Naive B cell (primary cell): ENCODE measurements at places on chromosomes 1 and 21. TPM values are rescaled to one million over a fixed set of nuclear protein-coding genes. Genes with fewer than 3 reads are reported as not detected.

GRCh38 chr21:17758683-17759082, 60.5 kb downstream of the C21orf91 start:
- H3K36me3 ChIP-seq, result no peaks in the 10 kb centered on the region
- no peak for DNase-seq
- no peak overlapping the region for H3K4me3 ChIP-seq
- no peaks in the 10 kb centered on the region for H3K27me3 ChIP-seq

SYT2 gene
- polyA plus RNA-seq, result not detected

DNA sequence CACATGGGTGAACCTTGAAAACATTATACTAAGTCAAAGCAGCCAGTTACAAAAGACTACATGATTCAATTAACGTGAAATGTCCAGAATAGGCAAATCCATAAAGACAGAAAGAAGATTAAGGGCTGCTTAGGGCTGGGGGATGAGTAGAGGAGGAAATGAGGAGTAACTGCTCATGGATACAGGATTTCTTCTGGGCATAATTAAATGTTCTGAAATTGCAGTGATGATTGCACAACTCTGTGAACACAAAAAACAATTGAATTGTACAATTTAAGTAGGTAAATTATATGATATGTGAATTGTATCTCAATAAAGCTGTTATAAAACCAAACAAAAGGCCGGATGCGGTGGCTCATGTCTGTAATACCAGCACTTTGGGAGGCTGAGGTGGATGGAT, 52.2 kb downstream of the RERE start:
- H3K4me3 ChIP-seq, result no peak overlapping the region
- no peaks in the 10 kb centered on the region for H3K27me3 ChIP-seq
- H3K27ac ChIP-seq, result no peak overlapping the region
- no peak for DNase-seq
- peaks cover 42% of the 10 kb centered on the region for H3K4me1 ChIP-seq
- peaks cover 5% of the 10 kb centered on the region for H3K36me3 ChIP-seq

DNA sequence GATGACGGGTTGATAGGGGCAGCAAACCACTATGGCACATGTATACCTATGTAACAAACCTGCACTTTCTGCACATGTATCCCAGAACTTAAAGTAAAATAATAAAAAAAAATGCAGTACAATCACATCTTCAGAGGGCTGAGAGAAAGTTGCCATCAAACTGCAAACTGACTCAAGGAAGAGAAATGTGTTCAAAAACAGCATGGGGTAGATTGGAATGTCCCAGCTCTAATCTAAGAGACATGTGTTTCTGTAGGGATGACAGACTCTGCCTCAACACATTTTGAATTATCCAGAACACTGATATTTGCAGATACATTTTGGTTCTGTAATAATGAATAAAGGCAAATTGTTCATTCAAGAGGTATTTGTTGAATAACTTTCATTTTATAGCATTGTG, 171.2 kb upstream of the RUNX1 start:
- H3K27ac ChIP-seq, result no peak overlapping the region
- H3K4me3 ChIP-seq, result no peak overlapping the region
- no peaks in the 10 kb centered on the region for H3K36me3 ChIP-seq
- H3K27me3 ChIP-seq, result no peaks in the 10 kb centered on the region

DNA sequence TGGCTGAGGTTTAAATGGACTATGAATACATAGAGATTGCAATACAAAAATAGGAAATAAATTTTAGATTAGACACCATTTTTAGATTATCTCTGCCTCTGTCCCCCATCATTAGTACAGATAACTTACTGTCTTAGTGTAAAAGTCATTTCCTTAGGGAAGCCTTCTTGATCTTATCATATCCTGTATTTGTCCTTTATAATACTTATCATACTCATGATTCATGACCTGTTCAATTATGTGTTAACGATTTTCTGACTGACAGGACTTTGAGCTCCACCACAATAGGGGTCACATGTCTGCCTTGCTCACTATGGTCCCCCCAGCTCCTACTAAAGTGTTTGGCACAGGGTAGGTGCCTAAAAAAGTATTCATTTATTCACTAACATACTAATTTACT, 14.6 kb downstream of the TEX38 start:
- H3K36me3 ChIP-seq, result peaks cover 38% of the 10 kb centered on the region
- no peak overlapping the region for H3K4me3 ChIP-seq
- no peak for DNase-seq
- H3K27ac ChIP-seq, result peak overlapping the region; percentile 80
- H3K4me1 ChIP-seq, result peaks cover 4% of the 10 kb centered on the region

NR1I3 gene
- not detected for polyA plus RNA-seq

- H3K27ac ChIP-seq, result no peak overlapping the region
- DNase-seq, result no peak
- no peaks in the 10 kb centered on the region for H3K36me3 ChIP-seq
- peaks cover 10% of the 10 kb centered on the region for H3K27me3 ChIP-seq
- peaks cover 27% of the 10 kb centered on the region for H3K4me1 ChIP-seq
- no peak overlapping the region for H3K4me3 ChIP-seq
Observed at GRCh38 chr1:38153778-38154470, 107.3 kb upstream of the POU3F1 start.

CAPN9 gene
- not detected for polyA plus RNA-seq

ADGRL4 gene
- not detected for polyA plus RNA-seq

VHLL gene
- not detected for polyA plus RNA-seq

GUCA2A gene
- polyA plus RNA-seq, result not detected

- no peak overlapping the region for H3K4me3 ChIP-seq
- DNase-seq, result no peak
- no peaks in the 10 kb centered on the region for H3K27me3 ChIP-seq
Observed at GRCh38 chr1:79448426-79448825, 441.9 kb upstream of the ADGRL4 start.

DNA sequence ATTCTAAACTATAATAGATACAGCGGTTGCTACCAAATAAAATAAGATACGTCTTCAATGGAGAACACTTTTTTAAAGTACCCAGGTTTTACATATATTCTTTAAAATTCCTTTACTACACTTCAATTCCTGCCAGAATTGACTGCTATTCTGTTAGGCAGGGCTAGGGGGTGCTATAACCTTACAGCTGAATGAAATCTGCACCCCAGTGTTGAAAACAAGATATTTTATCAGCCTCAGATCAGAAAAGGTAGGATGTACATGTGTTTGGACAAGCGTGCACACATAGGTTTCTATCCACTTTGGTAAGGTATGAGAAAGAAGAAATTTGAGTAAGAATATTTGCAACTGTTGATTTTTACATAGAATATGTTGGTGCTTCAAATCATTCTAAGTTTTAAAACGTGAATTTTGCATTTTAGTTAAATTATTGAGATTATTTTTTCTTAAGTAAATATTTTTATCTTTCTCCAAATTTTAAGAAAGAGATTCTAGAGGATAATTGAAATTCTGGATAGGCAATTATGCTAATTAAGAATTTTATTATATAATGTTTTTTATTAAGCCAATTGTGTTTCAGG, 490.8 kb upstream of the ADGRL4 start:
- no peaks in the 10 kb centered on the region for H3K4me1 ChIP-seq
- no peaks in the 10 kb centered on the region for H3K36me3 ChIP-seq
- no peak overlapping the region for H3K4me3 ChIP-seq
- no peak overlapping the region for H3K27ac ChIP-seq
- no peaks in the 10 kb centered on the region for H3K27me3 ChIP-seq

DNA sequence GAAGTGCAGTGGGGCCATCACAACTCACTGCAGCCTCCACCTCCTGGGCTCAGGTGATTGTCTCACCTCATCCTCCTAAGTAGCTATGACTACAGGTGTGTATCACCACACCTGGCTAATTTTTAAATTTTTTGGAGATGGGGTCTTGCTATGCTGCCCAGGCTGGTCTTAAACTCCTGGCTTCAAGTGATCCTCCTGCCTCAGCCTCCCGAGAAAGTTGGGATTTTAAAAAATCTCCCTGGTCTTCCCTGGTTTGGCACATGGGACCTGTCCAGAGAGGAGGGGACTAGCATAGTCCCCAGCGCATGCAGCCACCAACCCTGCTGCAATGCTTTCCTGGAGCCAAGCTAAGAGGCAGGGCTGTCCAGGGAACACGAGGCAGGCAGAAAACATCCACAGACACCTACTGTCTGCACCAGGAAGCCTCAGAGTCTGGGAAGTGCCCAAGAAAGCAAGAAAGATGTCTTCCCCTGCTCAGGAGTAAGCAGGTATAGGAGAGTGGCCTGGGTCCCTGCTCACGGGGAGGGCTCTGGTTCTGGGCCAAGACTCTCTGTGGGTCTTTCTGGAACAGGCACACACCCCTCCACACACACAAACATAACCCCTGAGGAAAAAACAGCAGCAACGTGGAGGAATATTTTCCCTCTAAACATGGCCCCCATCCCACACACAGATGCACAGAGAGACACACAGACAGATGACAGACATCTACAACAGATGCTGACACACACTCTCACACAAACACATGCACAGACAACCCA, 30.8 kb downstream of the ECE1 start:
- H3K27me3 ChIP-seq, result no peaks in the 10 kb centered on the region
- no peak overlapping the region for H3K27ac ChIP-seq
- DNase-seq, result no peak
- H3K4me3 ChIP-seq, result no peak overlapping the region
- H3K4me1 ChIP-seq, result peaks cover 35% of the 10 kb centered on the region

DNA sequence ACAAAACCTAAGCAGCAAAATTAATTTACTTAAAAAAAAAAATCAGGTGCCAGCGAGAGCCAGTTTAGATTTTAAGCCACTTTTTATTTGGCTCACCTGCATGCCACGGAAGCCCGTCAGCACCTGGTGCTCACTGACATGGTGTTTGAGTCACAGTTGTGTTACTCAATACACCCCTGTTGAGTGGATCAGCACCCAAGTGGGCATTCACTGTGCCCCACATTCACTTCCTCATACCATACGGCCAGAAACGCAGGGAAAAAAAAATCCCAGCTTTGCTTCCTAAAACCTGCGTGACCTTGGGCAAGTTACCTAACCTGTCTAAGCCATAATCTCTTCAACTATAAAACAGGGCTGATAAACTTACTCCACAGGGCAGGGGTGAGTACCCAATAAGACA, 42.8 kb upstream of the SIM2 start:
- H3K4me1 ChIP-seq, result no peaks in the 10 kb centered on the region
- H3K27me3 ChIP-seq, result peaks cover 11% of the 10 kb centered on the region
- no peak overlapping the region for H3K27ac ChIP-seq
- H3K36me3 ChIP-seq, result no peaks in the 10 kb centered on the region
- no peak overlapping the region for H3K4me3 ChIP-seq
- DNase-seq, result no peak

- no peaks in the 10 kb centered on the region for H3K36me3 ChIP-seq
- peak overlapping the region; percentile 40 for H3K4me3 ChIP-seq
- DNase-seq, result no peak
- H3K4me1 ChIP-seq, result peaks cover 34% of the 10 kb centered on the region
Observed at GRCh38 chr1:25615172-25615541, 1.4 kb upstream of the MAN1C1 start.

DNA sequence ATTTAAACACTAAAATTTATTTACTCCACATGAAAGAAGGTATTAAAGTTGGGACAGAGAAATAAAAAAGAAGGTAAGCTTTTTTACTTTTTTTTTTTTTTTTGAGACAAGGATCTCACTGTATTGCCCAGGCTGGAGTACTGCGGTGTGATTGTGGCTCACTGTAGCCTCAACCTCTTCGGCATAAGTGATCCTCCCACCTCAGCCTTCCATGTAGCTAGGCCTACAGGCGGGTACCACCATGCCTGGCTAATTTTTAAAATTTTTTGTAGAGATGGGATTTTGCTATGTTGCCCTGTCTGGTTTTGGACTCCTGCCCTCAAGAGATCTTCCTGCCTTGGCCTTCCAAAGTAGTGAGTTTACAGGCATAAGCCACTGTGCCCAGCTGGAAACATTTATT, 106.6 kb downstream of the ITSN1 start:
- DNase-seq, result no peak
- H3K4me1 ChIP-seq, result no peaks in the 10 kb centered on the region
- H3K4me3 ChIP-seq, result no peak overlapping the region
- no peak overlapping the region for H3K27ac ChIP-seq
- peaks cover 8% of the 10 kb centered on the region for H3K36me3 ChIP-seq

DNA sequence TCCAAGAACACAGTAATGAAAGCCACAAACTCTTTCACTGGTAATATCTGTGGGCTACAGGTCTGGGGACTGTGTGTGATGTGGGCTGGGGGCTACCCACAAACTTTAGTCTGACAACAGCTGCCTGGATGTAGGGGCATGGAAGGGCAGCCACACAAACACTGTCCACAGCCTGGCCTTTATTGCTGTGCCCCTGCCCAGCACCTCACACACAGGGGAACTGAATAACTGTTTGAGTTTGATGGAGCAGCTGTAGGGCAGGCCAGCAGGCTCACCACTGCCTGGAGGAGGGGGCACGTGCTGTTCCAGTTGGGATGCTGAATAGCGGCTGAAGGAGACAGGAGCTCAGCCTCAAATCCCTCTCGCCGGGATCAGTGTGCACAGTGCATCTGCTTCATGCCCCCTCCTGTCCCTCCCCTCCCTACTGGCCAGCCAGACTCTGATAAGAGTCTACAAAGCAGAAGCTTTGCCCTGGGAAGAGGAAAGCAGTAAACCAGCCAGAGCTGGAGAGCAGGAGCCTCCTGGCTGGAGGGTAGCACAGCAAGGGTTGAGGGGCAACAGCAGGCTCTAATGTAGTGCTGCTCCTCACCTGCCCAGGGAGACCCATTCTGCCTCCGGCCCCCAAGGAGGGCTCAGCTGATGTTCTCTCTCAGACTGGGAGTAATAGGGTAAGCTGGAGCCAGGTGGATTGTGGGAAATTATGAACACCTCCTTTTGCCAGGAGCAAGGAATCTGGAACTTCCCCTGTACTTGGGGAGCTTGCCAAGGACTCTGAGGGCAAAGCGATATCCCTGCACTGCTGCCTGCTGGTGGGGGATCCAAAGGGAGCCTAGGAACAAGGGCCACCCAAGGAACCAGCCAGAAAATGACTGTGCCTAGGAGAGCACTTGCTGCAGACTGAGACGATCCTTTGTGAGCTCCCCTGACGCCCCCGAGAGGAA, 70.2 kb upstream of the GOLT1A start:
- H3K4me3 ChIP-seq, result no peak overlapping the region
- no peak for DNase-seq
- peaks cover 30% of the 10 kb centered on the region for H3K4me1 ChIP-seq
- peaks cover 27% of the 10 kb centered on the region for H3K27me3 ChIP-seq
- H3K36me3 ChIP-seq, result no peaks in the 10 kb centered on the region

DNA sequence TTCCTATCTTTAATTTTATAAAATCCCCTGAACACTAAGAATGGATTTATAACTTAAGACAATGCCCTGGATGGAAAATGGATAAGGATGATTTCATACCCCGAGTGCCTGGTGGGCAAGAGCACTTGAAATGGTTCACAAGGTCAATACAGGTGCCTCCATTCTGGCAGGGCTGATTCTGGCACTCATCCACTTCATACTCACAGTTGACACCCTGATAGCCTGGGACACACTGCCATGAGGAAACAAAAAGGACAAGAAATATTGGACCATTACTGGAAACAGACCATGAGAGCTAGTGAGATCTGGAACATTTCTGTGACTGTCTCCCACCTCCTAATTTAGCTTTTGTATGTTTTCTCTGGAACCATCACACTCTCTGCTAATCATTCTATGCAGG, 39.1 kb upstream of the ADAM30 start:
- no peak for DNase-seq
- no peak overlapping the region for H3K27ac ChIP-seq
- H3K4me1 ChIP-seq, result no peaks in the 10 kb centered on the region
- no peaks in the 10 kb centered on the region for H3K27me3 ChIP-seq
- H3K36me3 ChIP-seq, result peaks cover 57% of the 10 kb centered on the region
